ENCODE measurements at places on chromosomes 12 and 14.

GRCh38 chr12:50936821-50937530 is 15.4 kb upstream of the HIGD1C start:
- DNase-seq, result no peak

DNA sequence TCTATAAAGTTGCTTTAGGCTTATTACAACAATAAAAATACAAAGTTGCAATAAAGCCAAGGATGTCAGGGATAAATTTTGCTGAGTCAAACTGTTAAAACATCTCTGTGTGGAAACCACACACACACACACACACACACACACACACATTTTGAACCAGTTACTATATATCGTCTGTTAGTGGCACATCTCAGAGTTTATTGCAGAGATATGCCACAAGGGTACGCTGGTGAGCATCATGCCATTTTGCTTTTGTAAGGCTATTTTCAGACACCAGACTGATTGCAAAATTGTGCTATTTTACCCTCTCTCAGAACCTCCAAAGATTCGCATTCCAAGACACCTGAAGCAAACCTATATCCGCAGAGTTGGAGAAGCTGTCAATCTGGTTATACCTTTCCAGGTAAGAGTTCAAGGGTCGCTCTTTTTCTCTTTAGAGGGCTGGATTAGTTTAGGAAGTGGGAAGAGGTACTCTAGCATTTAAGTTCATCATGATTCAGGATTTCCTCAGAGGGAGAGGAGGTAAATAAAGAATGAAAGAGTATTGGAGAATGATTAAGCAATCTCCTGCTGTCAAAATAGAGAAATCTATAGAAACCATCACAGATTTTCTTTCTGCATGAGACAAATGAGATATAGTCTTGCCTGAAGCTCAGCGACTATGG is 27.3 kb upstream of the CHPT1 start:
- DNase-seq, result no peak

DNA sequence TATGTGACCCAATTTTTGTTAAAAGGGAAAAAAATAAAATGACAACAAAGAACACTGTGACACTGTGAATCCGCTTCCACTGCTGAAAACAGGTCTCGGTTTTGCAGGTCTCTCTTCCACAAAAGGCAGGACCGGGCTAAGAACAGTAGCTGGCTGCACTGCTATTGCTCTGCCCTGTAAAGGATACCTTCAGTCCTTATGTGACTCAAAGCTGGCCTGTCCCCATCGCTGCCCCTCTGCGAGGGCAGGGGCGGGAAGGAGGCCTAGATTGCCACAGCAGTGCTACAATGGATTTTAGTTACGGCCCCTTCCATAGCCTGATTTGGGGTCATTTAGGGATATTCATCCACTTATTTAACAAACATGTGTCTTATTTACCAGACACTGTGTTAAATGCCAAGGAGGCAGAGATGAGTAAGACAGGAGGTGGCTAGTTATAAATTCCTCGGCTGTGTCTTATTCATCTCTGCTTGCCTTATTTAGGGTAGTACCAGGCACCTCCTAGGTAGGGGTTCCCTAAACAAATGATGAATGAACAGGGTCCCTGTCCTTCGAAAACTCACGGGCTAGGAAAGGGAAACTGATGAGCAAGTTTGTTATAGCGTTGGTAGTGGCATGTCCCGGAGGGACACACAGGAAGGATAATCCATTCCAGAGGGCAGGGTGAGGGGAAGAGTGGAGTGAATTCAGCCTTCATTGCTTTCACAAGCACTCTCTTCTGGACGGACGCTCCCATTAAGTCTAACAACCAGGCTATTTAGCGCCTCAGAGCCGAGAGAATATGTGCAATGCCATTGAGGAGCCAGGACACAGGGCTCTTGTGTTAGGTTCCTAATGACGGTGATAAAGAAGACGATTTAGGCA is 73.3 kb downstream of the EID3 start:
- DNase-seq, result no peak

GRCh38 chr12:32995623-32996022 is 99.0 kb upstream of the PKP2 start:
- no peak for DNase-seq

DNA sequence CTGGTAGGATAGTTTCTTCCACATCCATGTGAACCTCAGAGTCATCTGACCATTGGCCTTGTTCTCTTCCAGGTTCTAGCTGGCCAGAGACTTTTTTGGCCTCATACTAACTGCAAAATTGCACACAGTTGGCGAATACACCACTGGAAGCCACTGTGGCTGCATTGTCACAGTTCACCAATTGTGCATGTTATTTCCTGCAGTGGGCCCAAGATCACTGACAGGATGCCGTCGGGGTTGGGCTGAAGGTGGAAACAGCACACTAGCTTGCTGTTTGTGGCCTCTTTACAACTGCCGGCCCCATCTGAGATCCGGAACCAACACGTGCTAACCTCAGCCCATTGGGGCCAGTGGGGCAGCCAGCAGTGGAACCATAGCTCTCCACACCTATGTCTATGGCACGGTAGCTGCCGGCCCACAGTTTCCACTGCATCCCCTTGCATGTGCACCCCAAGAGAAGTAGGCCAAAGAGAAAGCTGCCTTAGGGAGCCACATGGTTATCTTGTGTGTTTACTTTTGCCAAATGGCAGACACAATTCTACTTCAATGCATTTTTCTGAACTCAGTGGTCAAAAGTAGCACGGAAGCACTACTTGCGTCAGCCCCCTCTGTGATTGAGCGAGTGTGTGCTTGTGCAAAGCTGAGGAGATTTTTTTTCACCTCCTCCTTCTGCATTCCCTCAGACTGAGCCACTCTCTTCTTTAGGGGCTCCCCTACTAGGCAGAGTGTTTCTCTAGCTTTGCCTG is 464.0 kb downstream of the RAD51B start:
- DNase-seq, result peak; percentile 95

GRCh38 chr14:33184587-33184986 is 245.9 kb downstream of the NPAS3 start:
- no peak for DNase-seq

DNA sequence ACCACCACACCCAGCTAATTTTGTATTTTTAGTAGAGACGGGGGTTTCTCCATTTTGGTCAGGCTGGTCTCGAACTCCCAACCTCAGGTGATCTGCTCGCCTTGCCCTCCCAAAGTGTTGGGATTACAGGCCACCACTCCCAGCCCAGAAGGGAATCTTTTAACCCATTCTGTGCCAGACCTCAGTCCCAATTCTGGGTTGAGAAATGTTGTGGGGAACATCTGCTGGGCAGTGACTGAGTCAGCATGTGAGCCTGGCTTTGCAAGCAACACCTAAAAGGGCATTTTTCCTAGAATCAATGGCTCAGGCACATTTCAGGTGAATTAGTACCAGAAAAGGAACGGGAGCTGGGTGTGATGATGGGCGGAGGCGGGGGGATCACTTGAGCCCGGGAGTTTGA is 7.6 kb upstream of the SPATS2 start:
- no peak for DNase-seq

DNA sequence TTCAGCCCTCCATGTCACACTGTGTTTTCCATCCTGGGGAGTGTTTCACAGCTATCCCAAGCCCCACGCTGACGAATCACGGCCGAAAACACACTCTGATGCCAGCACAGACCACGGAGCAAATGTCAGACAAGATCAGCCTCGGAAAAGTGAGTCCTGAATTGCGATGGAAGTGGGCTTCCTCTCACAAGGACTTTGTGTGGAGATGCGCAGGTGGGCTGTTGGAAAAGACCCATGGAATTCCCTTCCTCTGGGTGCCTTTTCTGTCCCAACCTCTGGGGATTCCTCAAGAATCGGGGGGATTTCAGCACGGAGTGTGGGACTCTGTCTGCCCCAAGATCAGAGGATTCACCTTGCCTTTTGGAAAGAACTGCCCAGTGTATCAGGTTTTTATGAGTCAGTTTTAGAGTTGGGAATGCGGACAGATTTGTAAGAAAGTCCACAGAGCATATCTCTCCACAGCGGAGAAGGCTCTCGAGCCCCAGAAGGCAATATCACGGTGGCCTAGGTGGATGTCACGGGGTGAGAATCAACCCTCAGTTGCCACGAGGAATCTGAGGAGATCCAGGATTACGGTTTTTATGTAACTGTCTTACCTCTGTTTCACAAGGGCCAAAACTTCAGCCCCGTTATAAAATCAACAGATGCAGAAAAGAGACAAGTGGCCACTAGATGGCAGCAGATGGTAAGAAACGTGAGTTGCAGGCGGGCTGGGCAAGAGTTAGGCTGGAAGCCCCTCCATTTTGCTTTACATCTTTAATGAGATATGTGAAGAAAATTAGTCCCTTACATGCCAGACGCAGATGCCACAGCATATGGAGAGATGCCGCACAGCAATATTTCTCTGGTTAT is 201.9 kb downstream of the DAD1 start:
- peak; percentile 77 for DNase-seq

DNA sequence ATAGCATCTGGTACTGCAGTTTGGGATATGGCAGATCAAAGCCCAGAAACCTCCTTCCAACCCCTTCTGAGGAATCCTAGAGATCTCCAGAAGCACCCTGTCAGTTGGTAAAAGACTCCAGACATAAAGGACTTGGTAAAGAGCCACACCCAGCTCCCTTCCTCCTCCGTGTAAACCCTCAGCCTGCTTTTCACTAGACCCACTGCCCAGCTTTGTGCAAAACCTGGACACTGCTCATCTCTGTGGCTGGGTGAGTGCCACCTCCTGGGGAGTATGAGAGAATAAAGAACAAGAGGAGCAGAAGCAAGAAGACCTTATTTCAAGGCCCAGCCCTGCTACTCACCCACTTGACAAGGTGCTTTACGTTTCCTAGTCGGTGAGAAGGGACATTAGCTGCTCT is 33.0 kb downstream of the ANO2 start:
- no peak for DNase-seq

DNA sequence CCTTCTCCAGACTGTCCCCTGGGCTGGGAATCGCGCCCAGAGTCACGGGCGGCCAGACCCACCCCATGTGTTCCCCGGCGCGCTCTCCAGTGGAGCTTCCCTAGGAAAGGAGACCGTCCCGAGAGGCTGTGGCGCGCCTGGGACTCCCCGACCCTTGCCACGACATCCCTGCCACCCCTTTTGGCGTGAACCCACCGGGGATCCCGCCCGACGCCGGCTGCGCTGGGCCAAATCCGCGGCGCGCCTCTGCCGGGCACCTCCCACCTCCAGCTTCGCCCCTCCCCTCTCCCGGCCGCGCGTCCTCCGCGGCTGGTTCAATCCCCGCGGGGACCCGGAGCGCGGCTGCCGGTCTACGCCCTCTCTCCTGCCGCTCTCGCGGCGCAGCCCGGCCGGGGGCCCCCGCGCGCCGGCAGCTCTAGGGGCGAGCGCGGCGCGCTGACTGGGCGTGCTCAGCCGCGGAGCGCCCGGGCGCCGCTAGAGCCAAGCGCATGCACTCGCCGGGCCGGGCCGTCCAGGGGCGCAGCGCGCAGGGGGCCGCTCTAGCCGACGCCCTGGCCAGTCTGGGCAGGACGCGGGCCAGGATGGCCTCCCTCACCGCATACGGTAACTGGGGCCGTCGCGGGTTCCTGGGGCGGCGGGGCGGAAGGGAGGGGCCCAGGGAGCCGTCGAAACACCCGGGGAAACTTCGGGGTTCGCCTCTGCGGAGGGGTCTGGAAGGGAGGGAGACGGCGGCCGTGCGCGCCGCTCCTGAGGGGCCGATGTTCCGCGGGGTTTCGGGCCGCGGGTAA is 77.4 kb upstream of the ANO4 start:
- DNase-seq, result no peak

DNA sequence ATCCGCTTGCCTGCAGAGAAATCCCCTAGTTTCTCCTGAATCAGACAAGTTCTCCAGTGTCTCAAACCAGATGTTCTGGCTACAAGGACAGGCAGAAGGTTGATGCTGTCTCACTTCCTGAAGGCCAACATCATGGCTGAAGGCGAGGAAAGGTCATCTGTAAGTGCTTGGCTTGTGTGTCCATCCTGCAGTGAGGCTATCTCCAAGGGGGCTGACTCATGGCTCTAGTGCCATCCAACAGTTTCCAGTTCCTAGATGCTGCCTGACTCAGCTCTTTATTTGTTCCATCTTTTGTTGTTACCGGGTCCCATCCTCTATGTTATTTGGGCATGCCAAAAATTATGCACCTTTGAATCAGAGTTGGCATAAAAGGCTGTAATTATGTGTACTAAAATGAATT is 232.1 kb upstream of the TBX3 start:
- DNase-seq, result no peak

DNA sequence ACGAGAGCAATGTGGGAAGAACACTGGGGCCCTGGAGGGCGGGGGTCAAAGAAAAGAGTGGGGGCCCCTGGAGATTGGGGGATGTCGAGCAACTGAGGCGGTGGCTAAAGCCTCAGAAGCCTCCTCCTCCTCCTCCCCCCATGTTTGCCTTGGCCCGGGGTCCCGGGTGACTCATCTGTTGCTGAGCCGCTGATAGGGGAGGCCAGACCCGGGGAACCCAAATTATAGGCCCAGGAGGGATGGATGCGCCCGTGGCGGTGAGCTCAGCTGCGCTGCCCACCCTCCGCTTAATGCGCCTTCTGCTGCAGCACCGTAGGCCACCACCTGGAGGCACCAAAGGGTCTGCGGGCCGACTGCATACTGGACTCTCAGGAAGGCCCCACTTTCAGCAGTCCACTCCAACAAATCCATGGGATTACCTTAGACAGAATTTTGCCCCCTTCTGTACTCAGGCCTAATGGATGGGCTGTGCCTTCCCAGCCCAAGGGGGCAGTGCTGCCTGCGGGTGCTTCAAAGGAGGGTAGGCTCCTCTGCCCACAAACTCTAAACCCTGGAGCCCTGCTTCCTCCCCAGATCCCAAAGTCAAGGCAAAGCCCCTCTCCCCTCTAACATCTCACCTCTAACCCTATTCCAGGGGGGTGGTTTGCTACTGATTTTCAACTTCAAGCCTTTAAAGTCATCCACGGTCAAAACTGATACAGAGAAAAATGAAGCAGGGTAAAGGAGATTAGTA is 2.6 kb upstream of the WNT10B start:
- no peak for DNase-seq

GRCh38 chr14:102220031-102220430 is 80.3 kb downstream of the WDR20 start:
- peak; percentile 40 for DNase-seq

DNA sequence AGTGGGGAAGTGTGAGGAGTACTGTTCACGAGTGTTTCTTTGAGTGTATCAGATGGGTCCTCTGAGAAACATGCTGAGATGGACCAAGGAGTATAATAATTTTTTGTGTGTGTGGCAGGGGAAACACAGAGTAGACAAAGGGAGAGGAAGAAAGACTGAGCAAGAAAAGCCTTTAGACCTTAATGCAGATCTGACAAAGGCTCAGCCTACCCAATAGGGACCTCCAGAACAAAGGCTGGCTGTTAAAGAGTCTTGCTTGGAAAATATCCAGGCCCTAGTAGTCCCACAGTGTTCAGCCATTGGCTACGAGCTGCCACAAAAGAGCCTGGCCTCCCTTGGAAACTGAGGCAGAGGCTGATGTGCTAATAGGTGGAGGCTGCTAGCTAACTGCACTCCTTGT is 13.5 kb downstream of the COQ5 start:
- DNase-seq, result no peak

DNA sequence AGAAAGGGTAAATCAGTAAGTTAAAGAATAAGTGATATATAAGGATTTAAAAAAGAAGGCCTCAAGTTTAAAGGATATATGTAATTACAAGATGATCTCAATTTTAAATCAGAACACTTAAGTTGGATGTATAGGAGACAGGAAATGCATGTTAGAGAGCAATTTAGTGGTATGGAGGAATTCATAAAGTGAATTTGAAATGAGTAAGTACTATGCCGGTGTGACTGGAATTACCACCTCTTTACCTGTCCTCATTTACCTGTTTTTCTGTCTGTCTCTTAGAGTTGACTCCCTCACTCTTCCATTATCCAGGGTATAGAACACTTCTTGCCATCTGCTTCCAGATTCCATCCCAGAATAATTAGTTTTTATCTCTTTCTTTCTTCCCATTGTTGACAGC is 73.5 kb downstream of the PLEKHA5 start:
- DNase-seq, result no peak

GRCh38 chr14:77102154-77102553 is 4.1 kb downstream of the CIPC start:
- DNase-seq, result no peak
